ENCODE measurements at places on chromosomes 2 and 18. TPM values are rescaled to one million over a fixed set of nuclear protein-coding genes. Genes with fewer than 3 reads are reported as not detected.

DNA sequence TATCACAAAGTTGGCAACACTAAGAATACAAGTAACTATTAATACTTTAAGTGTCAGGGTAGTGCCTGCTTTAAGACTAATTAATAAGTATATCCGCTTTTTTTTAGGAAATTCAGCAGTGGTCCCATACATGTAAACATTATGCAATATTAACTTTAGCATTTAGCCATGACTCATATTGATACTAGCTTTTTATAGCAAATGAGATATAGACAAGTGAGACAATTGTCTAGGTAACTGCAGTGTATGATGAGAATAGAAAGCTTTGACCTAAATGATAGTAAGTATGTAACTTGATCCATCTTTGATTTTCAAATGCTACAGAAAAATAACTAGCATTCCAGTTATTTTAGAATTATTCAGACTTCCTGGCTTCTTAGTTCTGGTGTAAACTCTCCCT lies 27.4 kb upstream of the VRK2 start:
- DNase-seq = no peak

DNA sequence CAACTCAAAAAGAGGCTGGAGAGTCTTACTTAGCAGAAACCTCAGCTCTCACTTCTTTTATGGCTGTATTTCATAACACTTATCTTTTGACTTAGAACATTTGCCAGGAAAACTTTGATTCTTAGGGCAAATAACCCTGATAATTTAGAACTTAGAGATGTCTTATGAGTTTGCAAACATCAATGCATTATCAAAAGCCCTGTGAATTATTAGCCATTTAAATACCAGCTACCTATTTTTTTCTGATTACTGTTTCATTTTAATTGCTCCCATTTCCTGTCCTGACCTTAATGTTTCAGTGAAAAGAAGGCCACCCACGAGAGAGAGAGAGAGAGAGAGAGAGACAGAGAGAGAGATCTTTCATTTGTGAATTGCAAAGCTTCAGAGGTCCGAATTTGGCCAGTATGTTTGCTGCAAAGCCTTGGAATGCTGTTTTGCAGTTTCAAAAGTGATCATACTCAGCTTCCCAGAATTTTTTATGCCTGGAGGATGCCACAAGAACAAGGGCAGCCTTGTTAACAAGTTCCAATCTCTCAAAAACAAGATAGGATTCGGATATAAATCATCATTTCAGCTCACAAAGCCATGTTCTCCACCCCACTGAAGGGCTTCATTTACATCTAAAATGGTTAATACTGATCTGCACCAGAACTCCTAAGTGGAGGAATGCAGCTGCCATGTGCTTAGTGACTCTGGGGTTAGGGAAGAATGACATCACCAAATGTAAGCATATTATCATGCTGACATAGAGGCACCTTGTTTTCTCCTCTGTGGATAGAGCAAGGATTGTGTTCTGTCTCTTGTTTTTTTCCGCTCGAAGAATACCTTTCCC lies 478.2 kb downstream of the ARHGAP15 start:
- DNase-seq = no peak

- DNase-seq = no peak
Observed at GRCh38 chr2:241064008-241064801, 37.9 kb downstream of the MTERF4 start.

The ATP5MC3 gene
- total RNA-seq = 224 TPM

The IL36G gene
- total RNA-seq = not detected

The TBC1D8 gene
- 5.1 TPM for total RNA-seq

The DES gene
- total RNA-seq = 0.37 TPM
